ENCODE measurements at places on chromosomes 12 and 14.

- DNase-seq = no peak
Observed at GRCh38 chr14:26917086-26917485, 319.3 kb upstream of the NOVA1 start.

DNA sequence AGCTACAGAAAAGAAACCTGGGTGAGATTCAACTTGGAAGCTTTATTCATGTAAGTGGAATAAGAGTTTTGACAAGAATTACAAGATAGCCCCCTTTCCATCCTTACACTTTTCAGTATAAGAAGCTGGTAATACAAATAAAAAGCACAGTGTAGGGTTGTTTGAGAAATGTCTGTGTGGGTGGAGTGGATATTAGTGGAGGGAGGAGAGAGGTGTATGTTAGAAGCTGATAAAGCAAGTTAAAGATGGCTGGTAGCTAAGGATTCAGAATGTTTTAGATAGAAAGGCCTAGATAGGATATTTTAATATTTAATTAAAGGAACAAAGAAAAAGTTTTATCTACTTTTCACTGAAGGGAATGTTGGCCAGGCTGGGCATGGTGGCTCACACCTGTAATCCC, 12.5 kb downstream of the CFAP54 start:
- DNase-seq = no peak

GRCh38 chr12:6953442-6954315, 2.5 kb downstream of the PTPN6 start:
- DNase-seq = peak; percentile 91

DNA sequence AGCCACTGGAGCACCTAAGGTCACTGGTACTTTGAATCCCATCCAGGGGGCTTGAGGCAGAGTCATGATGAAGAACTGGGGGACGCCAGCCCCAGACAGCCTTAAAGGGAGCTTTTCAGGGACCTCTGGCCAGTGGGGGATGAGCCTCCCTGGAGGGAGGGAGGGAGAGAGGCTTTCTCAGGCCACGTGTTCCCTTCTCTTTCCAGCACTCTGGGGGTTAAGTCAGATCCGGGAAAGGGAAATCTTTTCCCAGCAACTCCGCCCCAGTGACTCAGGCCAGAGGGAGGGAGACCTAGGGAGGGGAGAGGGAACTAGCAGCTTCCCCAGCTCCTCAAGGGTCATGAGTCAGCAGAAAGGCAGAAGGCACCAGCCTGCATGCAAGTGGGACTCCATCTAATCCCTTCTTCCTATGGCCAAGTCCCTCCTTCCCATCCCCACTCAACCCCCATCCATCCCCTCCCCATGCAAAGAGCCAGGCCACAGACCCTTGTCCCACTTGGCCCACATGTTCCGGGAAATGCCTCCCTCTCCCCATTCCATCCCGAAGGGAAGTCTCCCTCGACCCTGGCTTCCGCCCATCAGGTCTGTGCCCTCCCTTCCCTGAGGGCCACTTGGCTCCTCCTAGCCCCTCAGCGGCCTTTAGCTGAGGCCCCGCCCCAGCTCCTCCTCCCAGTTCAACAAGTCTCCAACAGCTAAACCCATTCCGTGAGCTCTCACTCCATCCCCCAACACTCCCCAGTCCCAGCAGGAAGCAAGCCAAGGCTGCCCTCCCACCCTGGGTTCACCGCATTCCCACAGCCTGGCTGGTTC, 5.6 kb downstream of the TNFRSF1A start:
- DNase-seq = peak; percentile 81

Data from activated CD4-positive, alpha-beta memory T cell treated with anti-CD3 and anti-CD28 coated beads for 36 hours (primary cell).